ENCODE measurements at places on chromosomes 6 and 20.
A peak's percentile ranks its signal among the peaks of the same experiment; 100 is the strongest.

DNA sequence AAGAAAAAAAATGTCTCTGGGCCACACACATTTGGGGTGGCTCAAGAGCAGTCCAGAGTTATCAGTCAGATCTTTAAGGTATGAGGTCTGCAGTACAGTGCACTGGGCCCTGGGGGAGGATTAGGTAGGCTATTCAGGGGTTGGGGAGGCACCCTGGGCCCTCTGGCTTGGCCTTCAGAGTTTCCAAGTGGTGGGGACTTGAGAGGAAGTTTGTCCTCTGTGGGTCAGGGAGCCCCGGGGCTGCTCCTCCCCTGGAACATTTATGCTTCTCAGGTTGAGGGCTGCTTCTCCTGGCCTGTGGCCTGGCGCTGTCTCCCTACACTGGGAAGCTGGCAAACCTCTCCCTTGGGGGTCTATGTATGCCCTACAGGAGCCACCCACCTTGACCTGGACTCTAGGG lies 46.0 kb downstream of the PTK7 start:
- DNase-seq: no peak

GRCh38 chr6:168368936-168369335 lies 49.4 kb upstream of the DACT2 start:
- DNase-seq: no peak

DNA sequence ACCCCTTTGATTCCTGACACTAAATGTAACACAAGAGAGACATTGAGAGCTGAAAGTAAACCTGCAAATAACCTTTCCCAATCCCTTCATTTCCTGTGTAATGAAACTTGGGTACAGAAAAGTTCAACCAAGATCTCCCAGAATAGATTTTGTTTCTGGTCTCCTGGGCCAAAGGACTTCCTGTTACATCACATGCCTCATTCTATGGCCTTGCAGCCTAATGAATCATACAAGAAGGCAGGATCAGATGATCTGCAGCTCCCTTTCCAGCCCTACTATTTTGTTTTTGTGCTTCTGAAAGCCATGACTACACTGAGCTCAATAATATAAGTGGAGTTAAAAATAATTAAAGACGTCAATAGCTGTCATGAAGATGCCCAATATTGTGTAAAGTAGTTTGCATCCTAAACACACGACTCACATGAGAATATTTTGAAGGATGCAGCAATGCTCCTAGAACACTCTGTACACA lies 73.4 kb upstream of the NOX3 start:
- DNase-seq: peak; percentile 90

GRCh38 chr6:154462425-154462824 lies 48.1 kb downstream of the CNKSR3 start:
- no peak for DNase-seq

- no peak for DNase-seq
Measured at GRCh38 chr20:24604966-24605665, 135.7 kb downstream of the SYNDIG1 start.

GRCh38 chr6:81763051-81763450 lies 10.6 kb upstream of the TENT5A start:
- no peak for DNase-seq

DNA sequence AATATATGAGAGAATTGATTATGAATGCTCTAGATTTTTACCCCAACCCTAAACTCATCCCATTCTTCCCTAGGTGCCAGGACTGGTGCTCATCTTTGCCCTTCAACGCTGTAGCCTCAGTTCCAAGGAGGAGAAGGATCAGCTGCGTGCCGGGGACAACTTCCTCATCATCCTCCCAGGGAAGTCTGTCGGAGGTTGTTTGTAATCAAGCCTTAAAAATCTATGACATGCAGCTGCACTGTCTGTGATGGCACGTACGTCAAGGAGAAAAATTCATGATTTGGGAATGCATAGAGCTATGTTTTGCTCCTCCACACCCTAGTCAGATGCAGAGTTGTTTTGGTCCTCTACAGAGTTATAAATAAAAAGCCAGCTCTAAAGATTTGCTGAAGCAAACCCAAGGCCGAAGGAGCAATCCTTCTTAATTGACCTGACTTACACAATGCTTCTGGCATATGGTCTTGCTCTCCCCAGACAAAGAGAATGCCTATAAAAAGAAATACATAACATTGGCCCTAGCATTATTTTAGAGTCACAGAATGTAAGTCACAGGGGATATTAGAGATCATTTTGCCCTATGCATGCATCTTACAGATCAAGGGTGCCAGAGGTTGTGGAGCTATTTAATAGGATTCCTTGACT lies 244.2 kb downstream of the HIVEP2 start:
- DNase-seq: no peak

GRCh38 chr6:167827583-167828324 lies 1.0 kb downstream of the AFDN start:
- DNase-seq: no peak

DNA sequence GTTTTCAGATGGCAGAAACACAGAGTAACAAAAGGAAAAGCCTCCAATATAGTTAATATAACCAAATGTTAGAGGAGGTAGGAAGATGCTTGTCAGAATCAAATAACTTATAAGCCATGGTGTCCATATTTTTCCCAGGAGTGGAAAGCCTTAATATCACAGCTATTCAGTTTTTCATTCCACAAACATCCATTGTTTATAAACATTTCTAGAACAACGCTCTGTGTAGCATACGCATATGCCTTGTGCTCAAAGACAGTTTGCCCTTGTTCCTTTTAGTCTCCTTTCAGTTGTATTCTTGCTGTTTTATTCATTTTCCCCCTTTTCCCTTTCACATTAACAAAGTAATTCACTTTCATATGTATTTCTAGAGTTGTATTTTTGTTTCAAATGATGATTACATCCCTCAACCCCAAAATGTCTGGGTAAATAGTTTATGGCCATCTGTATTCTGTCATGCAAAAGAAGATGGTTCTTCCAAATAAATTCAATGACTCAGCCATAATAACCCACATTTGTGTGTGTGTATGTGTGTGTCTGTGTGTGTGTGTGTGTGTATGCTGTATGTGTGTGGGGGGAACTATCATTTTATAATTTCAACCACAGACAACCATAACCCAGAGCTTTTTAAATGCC lies 455.7 kb upstream of the SOX4 start:
- no peak for DNase-seq

- peak; percentile 6 for DNase-seq
Measured at GRCh38 chr6:28078836-28079235, 1.5 kb upstream of the ZNF165 start.

DNA sequence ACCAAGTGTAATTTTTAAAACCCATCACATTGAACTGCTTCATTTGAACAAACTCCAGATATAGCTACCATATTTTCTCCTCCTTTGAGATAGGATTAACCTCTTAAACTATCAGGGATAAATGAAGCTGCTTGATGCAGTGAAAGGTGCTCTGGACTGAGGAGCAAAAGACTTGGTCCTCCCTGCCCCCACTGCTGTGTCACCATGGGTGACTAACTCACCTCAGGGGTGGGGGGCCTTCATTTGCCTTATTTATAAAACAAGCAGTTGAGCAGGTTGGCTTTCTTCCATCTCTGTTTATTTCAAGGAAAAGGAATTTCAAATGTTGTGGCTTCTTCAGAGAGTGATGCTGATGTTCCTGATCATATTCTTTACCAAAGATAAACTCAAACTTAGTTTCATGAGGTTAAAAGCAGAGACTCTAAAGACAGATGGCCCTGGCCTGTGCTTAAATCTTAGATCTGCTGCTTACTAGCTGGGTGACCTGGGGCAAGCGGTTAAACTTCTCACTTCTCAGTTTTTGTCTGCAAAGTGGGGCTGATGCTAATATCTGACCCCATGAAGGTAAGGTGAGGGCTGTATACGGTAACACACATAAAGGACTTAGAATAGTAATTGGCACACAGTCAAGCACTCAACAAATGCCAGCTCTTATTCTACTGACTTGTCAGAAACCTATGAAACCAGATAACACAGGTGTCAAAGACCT lies 50.5 kb downstream of the FHL5 start:
- no peak for DNase-seq

- DNase-seq: peak; percentile 83
Measured at GRCh38 chr6:43771858-43772680, 2.1 kb downstream of the VEGFA start.

DNA sequence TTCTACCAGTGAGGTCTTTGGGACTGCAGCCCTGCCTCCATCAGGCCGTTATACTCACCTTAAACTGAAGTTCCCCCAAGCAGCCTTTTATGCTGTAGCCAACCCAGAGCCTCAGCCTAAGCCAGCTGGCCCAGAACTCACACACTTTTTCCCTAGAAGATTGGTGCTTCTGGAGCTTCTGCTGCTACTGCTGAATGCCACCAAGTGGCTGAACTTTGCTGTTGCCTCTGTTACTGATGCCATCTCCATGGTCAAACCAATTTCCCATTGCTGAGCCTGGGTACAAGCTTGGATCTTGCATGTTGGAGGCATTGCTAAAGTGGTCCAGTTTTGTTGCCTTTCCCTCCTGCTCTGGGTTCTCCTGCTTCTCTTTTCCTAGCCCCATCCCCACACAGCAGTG lies 15.0 kb upstream of the TBX18 start:
- DNase-seq: no peak

DNA sequence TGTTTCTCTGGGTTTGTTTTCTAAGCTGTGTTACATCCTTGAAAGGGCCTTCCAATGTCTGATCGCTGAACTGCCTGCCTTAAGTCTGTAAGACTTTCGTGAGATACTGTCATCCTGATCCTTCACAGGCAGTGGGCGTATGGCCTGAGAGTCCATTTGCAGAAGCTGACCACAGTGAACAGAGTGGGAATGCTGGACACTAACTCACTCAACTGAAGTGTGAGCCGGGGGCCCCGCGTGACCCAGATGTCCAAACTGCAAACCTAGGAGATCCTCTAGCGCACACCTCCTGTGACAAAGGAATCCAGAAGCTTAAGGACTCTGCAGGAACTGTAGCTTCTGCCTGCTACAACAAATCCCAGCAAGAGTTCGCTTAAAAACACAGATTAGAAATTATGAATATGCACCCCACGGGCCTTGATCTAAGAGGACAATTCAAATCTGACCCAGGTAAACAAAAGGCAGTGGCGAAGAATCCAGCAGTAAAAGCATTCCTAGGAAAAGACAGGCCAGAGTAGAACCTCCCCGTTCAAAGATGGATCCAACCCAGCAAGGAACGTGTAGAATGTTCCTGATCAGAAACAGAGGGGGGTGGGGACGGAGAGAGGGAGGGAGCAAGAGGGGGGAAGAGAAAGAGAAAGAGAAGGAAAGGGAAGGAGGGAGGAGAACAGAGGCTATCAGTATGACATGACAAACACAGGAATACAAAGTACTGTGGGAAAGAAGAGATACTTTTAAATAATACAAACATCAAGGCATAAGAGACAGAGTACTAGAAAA lies 135.0 kb upstream of the AFDN start:
- DNase-seq: no peak

DNA sequence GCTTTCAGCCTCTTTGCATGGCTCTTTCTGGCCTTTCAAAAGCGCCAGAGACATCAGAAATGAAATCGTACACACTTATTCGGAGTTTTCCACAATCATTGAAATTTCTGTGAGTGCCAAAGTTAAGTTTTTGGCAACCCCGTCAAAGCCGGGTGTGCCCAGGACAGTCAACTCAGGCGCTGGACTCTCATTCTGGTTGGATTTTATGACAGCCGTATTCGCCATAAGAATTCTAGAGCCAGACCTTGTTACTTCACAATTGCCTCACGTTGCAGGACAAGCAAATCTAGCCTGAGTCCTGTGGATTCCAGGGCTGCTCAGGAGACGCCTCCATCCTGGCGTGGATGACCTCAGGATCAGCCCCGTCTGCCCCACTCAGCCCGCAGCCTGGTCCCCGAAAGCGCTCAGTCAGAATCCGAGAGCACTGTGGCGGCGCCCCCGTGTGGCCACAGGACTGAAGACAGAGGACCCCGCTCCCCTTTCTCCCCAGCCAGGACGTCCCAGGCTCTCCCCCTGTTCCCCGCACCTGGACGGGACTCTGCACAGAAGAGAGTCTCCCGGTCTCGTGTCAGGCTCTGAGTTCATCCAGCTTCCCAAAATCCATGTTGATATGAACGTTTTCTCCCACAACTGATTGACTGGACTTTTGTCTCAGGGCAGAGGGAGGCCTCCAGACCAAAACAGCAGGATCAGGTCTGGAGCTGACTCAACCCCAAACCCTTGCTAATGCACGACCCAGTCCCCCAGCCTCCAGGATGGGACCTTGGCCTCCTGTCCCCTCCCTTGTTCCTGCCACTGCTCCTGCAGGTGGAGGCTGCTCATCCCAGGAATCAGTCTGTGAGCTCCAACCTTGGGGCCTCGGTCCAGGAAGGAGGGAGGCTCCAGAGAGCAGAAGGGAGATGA lies 38.2 kb downstream of the MICA start:
- peak; percentile 74 for DNase-seq

GRCh38 chr20:5171064-5171789 lies 44.4 kb downstream of the CDS2 start:
- no peak for DNase-seq

GRCh38 chr6:144730088-144730645 lies 445.0 kb downstream of the UTRN start:
- DNase-seq: no peak

GRCh38 chr6:33991610-33992009 lies 154.3 kb downstream of the GRM4 start:
- no peak for DNase-seq

DNA sequence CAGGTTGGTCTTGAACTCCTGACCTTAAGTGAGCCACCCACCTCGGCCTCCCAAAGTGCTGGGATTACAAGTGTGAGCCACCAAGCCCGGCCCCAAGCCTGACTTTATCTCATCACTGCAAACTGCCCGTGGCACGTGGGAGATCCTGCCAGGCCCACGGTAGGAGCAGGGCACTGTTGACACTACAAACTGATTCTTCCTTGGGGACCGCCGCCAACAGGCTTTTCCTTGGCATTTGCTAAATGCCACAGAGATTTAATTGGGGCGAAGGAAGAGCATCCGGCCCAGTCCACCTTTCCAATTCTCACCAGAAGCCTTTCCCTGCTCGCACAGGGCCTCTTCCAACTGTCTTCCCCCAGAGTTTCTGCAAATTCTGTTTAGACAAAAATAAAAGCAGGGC lies 11.0 kb downstream of the ATP9A start:
- no peak for DNase-seq

GRCh38 chr6:36962874-36963273 lies 8.3 kb downstream of the PI16 start:
- peak; percentile 94 for DNase-seq

- DNase-seq: peak; percentile 43
Measured at GRCh38 chr6:136757150-136757549, 35.1 kb downstream of the MAP3K5 start.

DNA sequence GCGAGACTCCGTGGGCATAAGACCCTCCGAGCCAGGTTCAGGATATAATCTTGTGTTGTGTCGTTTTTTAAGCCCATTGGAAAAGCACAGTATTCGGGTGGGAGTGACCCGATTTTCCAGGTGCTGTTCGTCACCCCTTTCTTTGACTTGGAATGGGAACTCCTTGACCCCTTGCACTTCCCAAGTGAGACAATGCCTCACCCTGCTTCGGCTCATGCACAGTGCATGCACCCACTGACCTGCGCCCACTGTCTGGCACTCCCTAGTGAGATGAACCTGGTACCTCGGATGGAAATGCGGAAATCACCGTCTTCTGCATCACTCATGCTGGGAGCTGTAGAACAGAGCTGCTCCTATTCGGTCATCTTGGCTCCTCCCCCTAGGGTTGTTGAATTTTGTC lies 307.7 kb upstream of the DEFB115 start:
- DNase-seq: no peak

Measured in NB4 (cell line).